Stimulated activated CD4-positive, alpha-beta T cell treated with anti-CD3 and anti-CD28 coated beads, Interleukin-12 subunit alpha, Interleukin-12 subunit beta, amount 100 ng/mL, for 48 hours (primary cell): ENCODE measurements at places on chromosomes 11 and 22.

GRCh38 chr11:87778357-87778756 lies 396.9 kb downstream of the RAB38 start:
- no peak for DNase-seq

- DNase-seq: no peak
Measured at GRCh38 chr11:125457814-125458343, 38.2 kb downstream of the FEZ1 start.

DNA sequence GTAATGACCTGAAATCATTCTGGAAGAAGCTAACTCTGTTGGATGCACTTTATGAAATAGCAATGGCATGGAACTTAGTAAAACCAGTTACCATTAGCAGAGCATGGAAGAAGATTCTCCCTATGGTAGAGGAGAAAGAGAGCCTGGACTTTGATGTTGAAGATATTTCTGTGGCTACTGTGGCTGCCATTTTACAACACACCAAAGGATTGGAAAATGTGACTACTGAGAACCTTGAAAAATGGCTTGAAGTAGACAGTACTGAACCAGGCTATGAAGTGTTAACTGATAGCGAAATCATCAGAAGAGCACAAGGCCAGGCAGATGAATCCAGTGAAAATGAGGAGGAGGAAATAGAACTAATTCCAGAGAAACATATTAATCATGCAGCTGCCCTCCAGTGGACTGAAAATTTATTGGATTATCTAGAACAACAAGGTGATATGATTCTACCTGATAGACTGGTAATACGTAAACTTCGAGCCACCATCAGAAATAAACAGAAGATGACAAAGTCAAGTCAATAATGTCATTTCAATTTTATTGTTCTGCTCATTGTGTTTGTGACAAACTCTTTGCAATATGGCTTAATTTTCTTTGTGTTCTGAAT lies 2.0 kb downstream of the JRKL start:
- DNase-seq: no peak

- no peak for DNase-seq
Measured at GRCh38 chr11:70002433-70002832, 75.7 kb upstream of the ANO1 start.

DNA sequence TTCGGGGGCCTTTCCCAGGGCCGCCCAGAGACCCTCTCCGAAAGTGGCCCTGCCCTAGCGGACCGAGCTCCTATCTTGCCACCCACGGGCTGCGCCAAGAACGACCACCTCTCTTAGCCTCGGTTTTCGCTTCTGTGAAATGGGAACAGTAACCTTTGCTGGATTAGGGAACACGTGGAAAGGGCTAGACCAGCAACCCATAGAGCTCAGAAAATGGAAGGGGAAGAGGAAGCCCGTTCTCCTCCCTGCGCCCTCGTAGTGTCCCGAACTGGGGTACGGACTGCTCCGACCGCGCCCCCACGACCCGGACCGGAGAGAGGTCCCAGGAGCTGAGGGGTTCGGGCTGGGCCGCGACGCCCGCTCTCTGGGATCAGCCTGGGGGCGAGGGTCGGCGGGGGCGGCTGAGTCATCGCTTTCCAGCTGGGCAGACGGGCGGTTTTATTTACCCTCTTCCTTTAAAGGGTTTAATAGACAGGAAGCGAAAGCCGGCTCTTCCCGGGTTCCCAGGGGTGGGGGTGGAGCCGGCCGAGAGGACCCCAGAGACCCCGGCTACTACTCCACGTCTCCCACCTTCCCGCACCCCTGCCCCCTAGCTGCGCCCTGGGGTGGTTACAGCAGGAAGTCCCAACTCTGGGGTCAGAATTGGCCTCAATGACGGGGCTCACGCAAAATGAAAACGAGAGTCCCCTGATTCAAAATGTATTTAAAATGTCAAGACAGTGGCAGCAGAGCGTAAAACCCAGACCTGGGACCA lies 907 bp upstream of the PHLDA2 start:
- DNase-seq: no peak

DNA sequence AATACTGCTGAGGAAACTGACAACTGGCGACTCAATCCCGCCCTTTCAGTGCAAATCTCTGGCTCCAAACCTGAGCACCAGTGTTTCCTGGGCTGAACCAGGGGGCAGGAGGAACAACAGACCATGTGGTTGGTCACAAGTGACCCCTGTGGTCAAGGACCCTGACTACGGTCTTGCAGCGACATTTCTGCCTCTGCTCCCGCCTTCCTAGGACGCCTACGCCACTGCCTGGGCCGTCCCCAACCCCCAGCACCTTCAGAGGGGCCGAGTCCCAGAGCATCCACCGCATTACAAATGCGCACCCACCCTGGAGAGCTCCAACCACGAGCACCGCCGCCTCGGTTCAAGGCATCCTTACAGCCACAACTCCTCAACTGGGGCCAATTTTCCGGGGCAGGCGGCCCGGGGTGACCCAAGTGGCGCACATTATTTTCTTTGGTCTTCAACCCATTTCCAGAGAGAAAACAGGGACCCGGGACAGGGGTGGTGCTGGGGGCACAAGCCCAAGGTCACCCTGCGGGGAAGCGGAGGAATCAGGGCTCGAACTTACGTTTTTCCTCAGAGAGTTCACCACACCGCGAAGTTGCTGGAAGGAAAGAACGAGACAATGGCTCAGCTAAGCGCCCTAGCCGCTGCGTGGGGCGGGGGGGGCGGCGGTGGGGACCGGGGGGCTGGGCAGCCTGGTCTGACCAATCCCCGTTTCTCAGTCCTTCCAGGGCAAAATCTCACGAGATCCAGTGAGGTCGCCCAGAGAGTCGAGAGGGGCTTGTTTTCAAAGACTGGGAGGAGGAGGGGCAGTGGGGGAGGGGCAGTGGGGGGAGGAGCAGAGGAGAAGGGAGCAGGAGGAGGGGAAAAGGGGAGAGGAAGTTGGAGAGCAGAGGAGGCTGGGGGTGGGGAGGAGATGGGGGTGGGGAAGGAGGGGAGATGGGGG lies 1.8 kb downstream of the PRAME start:
- DNase-seq: no peak

GRCh38 chr11:44366026-44366425 lies 56.1 kb upstream of the ALX4 start:
- DNase-seq: no peak

DNA sequence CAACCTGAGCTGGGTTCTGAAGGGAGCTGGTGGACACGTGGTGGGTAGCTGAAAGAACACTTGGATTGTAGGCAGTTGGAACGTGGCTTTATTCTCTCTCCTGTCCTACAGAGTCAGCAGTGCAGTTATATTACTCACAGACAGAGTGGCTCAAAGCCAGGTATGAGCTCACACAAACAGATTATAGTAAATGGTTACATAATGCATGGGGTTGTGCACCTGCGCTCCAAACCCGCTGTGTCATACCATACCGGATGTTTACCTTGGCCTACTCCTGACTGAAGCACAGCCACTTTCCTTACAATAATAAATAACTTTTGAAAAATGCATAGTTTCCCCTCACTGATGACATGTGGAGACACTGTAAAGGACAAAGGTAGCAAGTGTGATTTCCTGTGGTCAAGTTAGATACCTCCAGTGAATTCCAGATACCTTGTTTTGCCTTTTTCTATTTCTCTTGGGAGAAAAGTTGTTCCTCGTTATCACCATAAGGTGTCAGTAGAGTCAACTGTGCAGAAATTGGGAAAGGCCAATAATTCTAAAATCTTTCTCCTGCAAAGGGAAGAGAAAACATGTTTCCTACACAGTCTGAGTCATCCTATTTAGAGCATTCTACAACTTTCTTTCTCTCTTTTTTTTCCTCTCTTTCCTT lies 13.5 kb downstream of the MS4A6A start:
- no peak for DNase-seq

DNA sequence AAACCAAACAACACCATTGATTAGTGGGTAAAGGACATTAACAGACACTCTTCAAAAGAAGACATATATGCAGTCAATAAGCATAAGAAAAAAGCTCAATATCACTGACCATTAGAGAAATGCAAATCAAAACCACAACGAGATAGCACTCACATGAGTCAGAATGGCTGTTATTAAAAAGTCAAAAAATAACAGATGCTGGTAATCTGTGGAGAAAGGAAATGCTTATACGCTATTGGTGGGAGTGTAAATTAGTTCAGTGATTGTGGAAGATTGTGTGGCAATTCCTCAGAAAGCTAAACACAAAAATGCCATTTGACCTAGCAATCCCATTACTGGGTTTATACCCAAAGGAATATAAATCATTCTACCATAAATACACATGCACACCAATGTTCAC lies 182.6 kb downstream of the TRPC6 start:
- DNase-seq: no peak

DNA sequence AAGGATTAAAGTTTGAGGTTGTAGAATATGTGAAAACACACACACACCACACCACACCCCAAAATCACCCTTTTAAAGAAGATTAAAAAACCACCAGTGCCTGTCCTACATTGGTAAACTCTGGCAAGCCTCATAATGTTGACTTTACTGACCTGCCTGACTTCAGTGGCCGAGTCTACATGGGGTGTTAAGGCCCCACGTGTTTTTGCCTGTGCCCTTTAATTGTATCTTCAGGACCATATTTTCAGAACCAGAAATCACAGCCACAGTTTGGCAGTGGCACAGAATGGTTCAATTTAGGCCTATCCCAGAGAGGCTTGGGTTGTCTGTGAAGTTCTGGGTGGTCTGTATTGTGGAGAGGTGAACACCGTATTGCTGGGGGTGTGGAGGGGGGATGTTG lies 33.4 kb downstream of the ZBTB16 start:
- DNase-seq: no peak

GRCh38 chr11:16925561-16926065 lies 88.6 kb downstream of the PLEKHA7 start:
- DNase-seq: peak; percentile 30

- no peak for DNase-seq
Measured at GRCh38 chr11:14413307-14414069, 54.5 kb upstream of the RRAS2 start.

GRCh38 chr11:66815646-66816045 lies 27.6 kb upstream of the RCE1 start:
- no peak for DNase-seq

- no peak for DNase-seq
Measured at GRCh38 chr11:18310800-18311340, 11.1 kb downstream of the HPS5 start.

DNA sequence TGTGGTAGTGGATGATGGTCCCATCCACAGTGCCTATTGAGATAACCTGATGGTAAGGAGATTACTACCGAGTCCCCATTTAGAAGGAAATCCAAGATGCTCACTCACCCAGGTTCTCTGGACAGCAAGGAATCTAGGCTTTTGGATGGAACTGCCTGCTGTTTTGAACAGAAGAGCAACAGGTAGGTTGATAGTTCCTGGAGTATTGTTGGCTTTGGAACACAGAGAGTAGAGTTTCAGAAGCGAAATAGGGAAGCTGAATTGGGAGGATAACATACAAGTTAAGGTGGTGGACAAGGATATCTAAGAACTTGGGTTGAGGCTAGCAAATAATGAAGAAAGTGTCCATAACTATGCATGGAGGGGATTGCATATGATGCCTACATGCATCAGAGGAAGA lies 27.6 kb downstream of the SLC22A6 start:
- DNase-seq: no peak

- no peak for DNase-seq
Measured at GRCh38 chr22:17893900-17894535, 119.7 kb upstream of the BID start.

GRCh38 chr11:132264616-132265015 lies 894.2 kb downstream of the NTM start:
- DNase-seq: no peak
